ENCODE measurements at places on chromosomes 7 and 10.
A peak's percentile ranks its signal among the peaks of the same experiment; 100 is the strongest.

DNA sequence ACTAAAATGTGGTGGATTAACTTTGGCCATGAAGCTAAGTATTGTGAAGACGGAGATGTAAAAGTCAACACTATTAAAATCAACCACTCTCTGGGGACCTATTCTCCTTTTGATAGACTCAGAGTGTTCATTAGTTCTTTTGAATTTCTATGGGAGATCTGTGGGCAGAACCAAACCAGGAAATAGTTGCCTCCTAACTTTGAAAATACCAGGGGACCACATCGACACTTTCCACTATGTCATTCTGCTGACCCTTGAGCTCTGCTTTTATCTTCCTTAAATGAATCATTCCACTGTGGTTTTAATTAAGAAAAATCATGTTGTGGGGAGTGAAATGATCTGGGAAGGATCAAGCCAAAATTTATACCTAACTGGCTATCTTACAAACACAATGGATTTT lies 960.5 kb downstream of the GATA3 start:
- DNase-seq = no peak

DNA sequence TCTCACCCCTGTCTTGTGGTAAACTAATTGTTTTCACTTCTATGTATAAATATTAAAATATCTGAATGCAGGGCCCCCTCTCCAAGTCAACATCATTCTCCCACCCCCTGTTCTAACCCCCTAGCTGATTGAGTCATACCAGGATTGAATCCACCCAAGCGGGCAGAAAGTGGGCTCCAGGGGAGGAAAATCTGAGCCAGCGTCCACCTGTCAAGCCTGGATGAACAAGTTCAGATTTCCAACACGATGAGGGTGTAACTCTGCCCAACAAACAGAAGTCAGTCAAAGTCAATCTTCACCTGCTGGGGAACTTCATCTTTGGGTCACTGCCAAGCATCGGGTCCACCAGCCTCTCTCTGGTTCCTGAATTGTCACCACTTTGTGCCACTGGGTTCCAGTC lies 162.9 kb upstream of the CELF2 start:
- no peak for DNase-seq

DNA sequence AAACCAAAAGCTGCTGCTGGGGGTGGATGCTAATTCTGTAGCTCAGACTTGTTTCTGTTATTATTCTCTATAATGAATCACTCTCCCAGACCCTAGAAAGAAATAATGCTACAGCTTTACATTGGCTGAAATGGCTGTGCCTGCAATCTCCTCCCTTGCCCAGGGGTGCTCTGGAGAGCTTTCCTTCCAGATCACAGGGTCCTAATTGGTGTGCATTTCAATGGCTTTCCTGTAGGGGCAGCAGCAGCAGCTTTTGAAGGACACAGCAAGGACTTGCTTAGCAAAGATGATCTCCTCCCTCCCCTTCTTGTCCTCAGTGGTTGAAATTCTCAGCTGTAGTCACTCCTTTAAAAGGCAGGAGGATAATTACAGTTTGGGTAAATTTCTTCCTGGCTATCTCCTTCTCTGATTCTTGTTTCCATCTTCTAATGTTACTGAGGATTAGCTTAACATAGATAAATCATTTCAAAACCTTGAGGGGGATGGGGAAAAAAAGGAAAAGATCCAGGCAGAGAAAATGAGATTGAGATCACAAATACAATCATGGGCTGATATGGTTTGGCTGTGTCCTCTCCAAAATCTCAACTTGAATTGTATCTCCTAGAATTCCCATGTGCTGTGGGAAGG lies 120.2 kb upstream of the CTTNBP2 start:
- peak; percentile 5 for DNase-seq

GRCh38 chr10:52927678-52928077 lies 155.1 kb upstream of the MBL2 start:
- no peak for DNase-seq

GRCh38 chr10:13978533-13979115 lies 352.1 kb downstream of the FRMD4A start:
- peak; percentile 97 for DNase-seq

- no peak for DNase-seq
Measured at GRCh38 chr7:158320328-158320727, 267.3 kb downstream of the PTPRN2 start.

GRCh38 chr7:107503687-107504086 lies 33.8 kb downstream of the GPR22 start:
- DNase-seq = no peak

GRCh38 chr7:158164101-158165095 lies 423.2 kb downstream of the PTPRN2 start:
- no peak for DNase-seq

- DNase-seq = no peak
Measured at GRCh38 chr10:90860790-90861189, 3.0 kb upstream of the HTR7 start.

DNA sequence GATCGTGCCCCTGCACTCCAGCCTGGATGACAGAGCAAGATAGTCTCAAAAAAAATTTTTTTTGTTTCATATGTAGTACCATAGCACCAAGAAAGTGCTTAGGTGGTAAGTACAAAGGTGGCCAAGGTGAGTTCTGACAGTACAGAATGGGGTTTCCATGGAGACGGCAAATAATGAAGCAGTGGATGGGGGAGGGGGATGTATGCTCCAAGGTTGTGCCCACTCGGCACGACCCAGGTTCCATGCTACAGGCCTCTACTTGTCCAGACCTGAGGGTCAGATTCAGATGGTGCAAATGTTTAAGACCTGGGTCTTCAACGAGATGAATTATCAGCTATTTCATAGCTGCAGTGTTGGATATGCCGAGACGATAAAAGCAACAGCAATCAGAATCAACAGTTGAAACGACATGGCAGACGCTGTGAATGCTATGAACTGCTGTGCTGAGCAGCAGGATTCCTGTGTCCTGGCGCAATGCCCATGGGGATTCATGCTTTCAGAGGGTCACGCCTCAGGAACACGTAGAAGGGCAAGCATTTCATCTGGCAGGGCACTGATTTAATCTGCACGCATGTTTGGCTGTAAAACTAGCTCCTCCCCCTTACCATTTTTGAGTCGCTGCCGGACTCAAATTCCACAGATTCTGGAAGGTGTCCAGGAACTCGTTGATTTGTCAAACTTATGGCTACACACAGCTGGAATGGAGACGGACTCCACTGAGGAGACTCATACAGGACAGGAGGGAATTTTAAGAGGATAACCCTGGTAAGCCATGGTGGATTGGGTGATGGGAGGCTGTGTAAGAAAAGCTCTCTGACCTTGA lies 256.5 kb downstream of the FRMD4A start:
- peak; percentile 100 for DNase-seq

GRCh38 chr10:84567133-84567532 lies 238.7 kb downstream of the CCSER2 start:
- no peak for DNase-seq

GRCh38 chr7:31074403-31075085 lies 22.4 kb downstream of the ADCYAP1R1 start:
- DNase-seq = no peak

- DNase-seq = peak; percentile 7
Measured at GRCh38 chr7:23380961-23381360, 81.8 kb downstream of the MALSU1 start.

GRCh38 chr7:17402628-17403278 lies 104.3 kb downstream of the AHR start:
- no peak for DNase-seq

GRCh38 chr7:137386966-137387365 lies 43.4 kb upstream of the PTN start:
- DNase-seq = no peak

DNA sequence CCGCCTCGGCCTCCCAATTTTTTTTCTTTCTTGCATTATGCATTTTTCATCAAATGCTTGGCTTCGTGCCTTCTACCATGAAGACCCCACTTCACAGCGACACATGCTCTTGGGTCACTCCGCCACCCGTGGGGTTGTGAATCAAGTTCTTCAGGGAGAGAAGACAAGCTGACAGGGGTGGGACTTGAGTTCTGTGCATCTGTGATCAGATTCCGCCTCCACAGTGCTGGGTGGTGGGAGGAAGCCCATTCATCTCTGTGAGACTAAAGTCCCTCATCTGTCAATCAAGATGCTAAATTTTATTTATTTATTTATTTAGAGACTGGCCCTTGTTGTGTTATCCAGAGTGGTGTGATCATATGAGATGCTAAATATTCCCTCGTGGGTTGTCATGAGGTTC lies 333.0 kb downstream of the DPP6 start:
- no peak for DNase-seq

DNA sequence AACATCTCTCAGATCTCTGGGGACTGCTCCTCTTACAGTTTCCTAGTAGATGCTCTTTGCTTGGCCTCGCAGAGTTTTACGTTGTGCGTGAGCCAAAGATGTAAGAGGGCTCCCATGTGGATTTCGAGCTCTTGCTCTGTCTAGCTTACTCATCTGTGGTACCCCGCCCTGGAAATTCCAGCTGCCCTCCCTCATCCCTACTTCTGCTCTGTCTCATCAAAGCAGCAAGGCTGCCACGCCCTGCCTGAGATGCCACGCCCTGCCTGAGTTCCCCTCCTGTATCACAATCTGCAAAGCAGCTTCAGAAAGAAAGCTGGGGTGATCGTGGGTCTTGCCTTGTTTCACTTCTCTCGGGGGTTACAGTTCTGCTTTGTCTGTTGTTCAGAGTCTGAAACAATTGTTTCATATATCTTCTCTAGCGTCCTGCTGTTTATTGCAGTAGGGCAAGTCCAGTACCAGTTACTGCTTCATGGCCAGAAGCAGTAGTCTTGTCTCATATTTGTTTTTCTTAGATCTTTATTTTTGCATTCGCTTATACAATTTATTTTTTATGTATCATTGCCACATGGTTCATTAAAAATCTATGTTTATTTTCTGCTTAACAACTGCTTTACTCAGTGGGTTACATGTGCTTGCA lies 36.1 kb upstream of the CCNY start:
- peak; percentile 85 for DNase-seq

DNA sequence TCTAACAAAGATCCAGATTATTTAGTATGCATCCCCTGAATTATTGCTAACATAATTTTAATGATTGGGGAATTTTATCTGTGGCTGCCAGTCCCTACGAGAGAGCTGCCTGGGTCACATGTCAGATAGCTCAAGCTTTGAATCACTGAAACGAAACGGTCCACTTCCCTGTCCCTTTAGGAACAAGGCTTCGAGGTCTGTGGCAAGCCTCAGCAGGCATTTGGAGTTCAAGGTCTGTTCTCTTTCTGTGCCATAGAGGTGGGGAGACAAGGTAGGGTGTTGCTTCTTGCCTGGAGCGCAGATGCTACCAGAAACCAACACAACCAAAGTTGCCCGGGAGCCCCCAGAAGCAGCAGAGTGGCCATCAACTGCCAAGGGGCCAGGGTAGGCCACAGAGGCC lies 13.9 kb upstream of the SH2D4B start:
- DNase-seq = no peak

DNA sequence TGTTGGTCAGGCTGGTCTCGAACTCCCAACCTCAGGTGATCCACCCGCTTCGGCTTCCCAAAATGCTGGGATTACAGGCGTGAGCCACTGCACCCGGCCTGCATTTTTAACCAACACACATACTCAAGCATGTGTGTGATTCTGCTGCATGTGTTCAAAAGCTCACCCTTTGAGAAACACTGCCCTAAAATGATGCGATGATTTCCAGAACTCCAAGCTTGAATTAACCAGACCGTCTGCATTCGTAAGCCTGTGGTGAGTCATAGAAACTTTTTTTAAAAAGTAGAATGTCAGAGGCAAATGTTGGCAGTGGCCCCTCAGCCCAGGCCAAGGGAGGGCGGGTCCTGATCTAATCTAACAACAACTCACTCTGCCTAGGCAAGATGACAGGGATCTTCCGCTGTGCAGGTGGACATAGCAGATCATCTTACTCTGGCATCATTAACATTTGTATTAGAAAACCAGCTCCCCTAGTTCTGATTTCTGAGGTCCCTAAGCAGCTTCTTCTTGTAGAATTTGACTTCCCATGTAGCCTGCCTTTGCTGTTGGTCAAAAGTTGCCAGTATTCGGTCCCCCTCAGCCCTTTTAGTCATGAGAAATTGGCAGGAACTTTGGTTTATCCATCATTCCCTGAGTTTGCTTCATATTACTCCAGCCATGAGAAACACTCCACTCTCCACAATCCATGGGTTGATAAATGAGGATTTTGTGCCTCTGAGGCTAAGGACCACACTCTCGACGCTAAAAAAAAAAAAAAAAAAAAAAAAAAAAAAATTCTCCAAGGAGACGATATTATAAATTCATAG lies 190.4 kb downstream of the SKIDA1 start:
- DNase-seq = peak; percentile 90

DNA sequence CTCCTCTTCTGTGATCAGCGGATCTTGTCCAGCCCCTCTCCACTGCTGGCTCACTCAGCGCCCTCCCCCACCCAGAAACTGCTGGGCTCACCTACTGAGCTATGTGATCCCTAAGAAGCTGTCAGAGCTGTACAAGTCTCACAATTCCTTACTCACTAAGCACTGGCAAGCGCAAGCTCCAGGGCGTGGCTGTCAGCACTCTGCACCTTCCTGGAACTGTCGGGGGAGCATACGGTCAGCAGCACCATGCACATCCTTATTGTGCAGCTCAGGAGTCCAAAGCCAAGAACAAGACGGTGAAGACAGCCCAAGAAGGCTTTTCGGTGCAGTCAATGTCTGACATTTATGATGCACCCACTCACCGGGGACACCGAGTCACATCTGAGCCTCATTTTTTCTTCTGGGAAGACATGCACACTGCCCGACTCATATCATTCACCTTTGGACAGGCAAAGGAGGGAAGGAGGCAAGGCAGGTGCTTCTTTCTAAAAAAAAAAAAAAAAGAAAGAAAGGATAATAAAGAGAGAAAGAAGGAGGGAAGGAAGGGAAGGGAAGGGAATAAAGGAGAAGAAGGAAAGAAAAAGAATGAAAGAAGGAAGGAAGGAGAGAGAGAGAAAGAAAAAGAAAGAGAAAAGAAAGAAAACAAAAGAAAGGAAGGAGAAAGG lies 56.3 kb downstream of the ASB13 start:
- no peak for DNase-seq

GRCh38 chr10:119518176-119518575 lies 24.3 kb downstream of the RGS10 start:
- no peak for DNase-seq

- no peak for DNase-seq
Measured at GRCh38 chr7:8232999-8233847, 28.7 kb downstream of the ICA1 start.

GRCh38 chr10:95248989-95249388 lies 41.8 kb downstream of the PDLIM1 start:
- no peak for DNase-seq

DNA sequence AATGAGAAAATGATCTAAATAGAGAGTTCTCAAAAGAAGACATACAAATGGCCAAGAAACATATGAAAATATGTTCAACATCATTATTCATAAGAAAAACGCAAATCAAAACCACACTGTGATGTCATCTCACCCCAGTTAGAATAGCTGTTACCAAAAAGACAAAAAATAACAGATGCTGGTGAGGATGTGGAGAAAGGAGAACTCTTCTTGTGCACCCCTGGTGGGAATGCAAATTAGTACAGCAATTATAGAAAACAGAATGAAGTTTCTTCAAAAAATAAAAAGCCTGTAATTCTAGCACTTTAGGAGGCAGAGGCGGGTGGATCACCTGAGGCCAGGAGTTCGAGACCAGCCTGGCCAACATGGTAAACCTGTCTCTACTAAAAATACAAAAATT lies 199.3 kb downstream of the PARD3 start:
- DNase-seq = peak; percentile 72

- peak; percentile 17 for DNase-seq
Measured at GRCh38 chr10:23918839-23919238, 290.1 kb upstream of the KIAA1217 start.

All from fibroblast of skin of back (primary cell).